ENCODE measurements at places on chromosomes 2 and 18. TPM values are rescaled to one million over a fixed set of nuclear protein-coding genes. Genes with fewer than 3 reads are reported as not detected.

GRCh38 chr2:236352761-236353593 is 88.8 kb upstream of the ASB18 start:
- no peak for DNase-seq

DNA sequence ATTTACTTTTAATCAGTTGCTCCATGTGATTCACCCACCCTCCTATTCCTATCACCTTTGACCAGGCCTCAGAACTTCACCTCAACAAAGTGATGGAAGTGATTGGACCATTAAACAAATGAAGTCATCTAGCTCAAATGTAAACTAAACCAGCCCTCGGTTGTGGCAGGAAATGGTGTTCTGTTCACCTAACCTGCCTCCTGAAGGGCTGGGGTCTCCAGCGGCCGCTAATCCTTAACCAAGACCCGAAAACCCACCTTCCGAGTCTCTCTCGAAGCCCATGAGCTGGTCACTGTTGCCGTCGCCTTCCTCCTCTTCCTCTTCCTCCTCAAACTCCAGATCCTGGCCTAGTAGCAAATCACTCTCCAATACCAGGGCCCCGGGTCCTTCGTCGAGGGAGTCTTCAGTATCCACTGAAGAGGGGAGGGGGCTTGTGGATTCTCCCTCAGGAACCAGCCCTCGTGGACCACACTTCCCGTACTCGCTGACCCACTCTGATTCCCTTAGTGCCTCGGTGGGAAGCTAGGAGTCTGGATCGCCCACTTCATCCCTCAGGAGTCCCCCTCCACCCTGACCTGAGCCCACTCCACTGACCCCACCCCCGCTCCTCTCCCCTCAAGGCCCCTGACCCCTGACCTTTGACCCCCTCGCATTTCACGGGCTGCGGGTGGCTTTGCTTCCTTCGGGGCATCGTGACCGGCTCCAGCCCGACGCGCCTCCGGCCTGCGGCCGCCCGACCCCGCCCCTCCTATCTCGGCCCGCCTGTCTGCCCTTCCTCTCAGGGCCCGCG is 503 bp downstream of the ZNF513 start:
- DNase-seq: peak; percentile 47

GRCh38 chr18:68263481-68263880 is 451.4 kb downstream of the TMX3 start:
- DNase-seq: no peak

DNA sequence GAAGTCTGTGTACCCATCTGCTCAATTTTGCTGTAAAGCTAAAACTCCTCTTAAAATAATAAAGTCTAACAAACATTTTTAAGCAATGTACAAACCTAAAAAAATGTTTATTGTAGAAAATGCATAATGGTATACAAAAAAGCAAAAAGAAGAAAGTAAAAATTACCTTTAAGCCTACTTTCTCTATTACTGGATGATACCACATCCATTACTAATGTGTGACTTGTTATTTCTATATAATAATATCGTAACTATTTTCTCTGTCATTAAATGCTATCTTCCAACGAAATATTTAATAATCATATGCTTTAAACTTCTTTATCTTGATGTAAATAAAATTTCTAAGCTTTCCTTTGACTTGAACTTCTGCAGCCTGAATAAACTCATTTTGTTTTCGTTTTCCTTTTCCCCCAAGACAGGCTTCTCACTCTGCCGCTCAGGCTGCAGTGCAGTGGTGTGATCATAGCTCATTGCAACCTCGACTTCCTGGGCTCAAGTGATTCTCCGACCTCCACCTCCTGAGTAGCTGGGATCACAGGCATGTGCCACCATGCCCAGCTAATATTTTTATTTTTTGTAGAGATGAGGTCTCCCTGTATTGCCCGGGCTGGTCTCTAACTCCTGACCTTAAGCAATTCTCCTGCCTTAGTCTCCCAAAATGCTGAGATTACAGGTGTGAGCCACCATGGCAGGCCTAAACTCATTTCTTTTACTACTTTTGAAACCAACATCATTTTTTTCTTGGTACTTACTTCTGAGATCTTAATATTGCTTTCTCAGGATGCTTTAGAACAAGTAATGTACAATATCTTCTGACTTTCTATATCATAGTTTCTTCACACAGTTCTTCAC is 18.1 kb upstream of the DNAH7 start:
- DNase-seq: no peak

GRCh38 chr2:182913064-182913463 is 46.6 kb upstream of the FRZB start:
- no peak for DNase-seq

DNA sequence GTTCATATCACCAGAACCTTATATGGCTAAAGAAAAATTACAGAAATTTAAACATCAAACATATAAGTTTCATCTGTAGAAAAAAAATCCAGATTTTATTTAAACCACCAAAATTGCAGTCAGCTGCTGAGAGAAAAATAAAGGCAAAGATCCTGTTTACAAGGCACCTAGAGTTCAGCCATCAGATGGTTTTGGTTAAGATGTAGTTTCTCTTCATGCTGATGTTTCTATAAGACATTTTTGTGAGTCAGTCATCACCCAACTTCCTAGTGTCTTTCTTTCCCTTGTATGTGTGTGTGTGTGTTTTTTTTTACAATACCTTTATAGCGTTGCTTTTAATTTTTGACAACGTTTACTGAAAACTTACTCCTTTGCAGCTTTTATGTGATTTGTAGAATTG is 26.1 kb upstream of the MMADHC start:
- no peak for DNase-seq

- no peak for DNase-seq
Measured at GRCh38 chr18:8966821-8967220, 135.7 kb upstream of the NDUFV2 start.

DNA sequence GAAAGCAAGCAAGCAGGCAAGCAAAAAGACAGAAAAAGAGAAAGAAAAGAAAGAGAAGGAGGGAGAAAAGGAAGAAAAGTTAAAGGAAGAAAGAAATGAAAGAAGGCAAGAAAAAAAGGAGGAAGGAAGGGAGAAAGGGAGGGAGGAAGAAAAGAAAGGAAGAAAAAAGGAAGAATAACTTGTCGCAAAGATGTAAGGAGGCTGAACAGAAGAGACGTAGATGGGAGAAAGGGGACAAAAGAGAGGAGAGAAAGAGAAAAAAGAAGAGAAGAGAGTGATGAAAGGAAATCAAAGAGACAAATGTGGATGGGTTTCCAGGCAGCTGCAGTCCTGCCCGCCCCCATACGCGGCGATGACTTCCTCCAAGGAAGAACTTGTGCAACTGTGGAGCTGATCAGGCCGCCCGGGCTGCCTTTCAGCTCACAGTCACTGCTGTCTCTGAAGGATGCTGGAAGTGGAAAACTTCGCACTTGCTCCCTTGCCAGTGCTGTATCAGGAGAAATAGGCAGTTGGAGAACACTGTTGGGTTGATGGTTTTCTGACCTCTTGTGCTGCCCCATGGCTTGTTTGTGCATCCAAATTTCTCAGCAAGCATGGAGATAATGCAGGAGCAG is 52.9 kb downstream of the TRIB2 start:
- DNase-seq: peak; percentile 32

DNA sequence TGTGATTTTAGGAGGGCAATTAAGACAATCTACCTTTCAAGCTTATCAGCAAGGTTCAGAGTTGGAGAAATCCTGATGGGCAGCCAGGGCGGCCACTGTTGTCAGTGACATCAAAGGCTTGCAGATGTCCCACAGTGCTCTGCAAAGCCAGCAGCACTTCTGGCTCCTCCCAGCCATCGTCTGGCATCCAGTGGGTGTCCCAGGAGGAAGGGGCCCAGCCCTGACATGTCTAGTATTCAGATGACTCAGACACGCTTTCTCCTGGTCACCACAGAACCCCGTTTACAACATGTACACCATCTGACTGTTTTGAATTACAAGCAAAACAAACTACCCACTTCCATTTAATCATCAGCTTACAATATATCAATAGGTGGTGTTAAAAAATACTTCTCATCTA is 61.4 kb downstream of the CYRIA start:
- no peak for DNase-seq

- DNase-seq: no peak
Measured at GRCh38 chr2:634041-634440, 43.2 kb downstream of the TMEM18 start.

GRCh38 chr2:142841788-142842187 is 35.7 kb upstream of the KYNU start:
- no peak for DNase-seq

DNA sequence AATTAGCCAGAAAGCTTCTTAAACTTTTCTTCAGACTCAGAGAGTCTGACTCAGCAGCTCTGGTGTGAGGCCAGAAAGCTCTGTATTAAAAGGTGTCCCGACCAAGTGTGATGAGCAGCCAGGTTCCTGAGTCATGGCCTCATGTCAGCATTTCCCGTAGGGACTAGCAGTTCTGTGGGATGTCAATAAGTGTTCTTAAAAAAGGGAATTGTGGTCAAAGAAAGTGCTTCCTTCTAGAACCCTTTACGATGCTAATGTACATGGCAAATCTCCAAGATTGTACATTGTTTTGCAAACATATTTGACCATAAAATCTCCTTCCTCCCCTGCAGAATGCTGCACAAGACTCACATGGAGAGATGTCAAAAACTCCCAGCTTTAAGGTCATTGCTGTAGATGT is 80.1 kb downstream of the PLA2R1 start:
- peak; percentile 14 for DNase-seq

MREG gene
- 3.9 TPM for total RNA-seq

RAB27B gene
- total RNA-seq: not detected

VWC2L gene
- total RNA-seq: not detected

LNPK gene
- 24.9 TPM for total RNA-seq

RGPD3 gene
- 0.30 TPM for total RNA-seq

ALPG gene
- not detected for total RNA-seq

Data from tibial nerve (tissue), 4 donors.